ENCODE measurements at places on chromosomes 5 and 9.

DNA sequence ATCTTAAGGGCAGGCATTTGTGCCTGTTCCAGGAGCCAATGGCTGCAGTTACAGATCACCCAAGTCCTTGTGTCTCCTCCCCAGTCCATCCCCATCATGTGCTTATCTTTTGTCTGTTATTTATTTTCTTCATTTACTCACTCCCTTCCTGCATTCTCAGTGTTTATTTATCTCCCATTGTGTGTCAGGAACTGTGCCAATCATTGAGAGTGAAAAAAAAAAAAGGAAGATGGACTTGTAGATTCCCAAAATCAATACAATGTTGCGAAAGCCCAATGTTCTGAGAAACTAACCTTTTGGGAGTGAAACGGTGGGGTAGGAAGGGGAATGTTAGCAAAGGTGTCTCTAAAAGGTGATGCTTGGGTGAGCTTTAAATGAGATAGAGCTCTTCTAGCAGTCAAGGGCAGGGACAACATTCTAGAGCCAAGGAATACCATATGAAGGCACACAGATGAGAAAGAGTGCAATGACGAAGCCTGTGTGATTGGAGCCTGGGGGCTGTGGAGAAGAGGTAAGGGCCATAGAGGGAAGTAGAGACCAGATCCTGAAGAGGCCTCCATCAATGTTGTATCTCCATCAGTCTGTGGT lies 53.0 kb downstream of the CMYA5 start:
- DNase-seq, result no peak

DNA sequence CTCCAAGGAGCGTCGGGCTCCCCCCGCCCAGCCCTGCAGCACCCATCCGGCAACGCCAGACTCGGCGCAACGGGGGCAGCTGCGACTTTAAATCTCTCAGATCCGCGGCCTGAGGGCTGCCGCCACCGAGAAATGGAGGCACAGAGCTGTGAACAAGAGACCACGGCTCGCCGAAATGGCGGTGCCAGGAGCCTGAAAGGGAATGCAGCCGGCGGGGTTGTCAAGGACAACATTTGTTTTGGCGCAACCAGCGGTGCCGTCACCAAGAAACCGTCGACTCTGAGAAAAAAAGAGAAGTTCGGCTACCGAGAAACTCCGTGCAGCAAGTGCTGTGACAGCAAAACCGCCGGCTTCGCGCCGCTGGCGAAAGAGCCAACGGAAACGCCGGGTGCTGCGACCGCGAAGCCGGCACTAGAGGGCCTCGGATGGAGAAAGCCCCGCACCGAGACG lies 2.1 kb upstream of the ANXA2R start:
- peak; percentile 95 for DNase-seq

DNA sequence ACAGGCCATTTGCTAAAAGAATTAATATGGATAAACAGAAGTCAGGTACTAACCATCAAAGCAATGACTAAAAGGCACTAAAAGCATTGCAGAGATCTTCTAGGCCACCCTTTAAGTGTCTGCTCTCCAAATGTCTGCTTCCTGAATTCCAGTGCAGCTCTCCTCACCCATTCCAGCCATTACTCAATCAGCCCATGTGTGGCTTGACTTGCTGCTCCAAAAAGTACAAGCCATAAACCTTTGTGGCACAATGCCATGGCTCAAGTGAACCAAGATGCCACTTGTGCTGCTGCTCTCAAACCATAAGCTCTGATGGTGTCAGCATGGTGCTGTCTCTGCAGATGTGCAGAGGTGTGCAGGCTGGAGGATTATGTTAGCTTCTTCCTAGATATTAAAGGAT lies 290.2 kb upstream of the POU5F2 start:
- no peak for DNase-seq

DNA sequence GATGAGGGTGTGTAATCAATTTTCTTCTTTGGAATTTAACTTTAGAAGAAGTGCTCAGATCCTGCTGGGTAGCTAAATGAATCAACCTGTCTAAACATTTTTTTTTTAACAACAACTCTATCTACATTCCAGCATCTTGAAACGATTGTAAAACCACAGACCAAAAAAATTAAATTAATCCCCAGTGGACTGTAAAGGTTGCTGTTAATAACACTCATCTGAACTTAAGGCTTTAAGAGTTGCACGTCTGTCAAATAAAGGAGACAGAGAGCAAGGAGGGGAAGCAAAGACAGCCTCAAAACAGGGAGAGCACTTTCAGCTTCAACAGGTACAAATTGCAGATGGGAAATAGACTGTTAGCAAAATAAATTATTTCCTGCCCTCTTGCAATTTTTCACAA lies 548.5 kb downstream of the DTWD2 start:
- DNase-seq, result no peak

- no peak for DNase-seq
Measured at GRCh38 chr5:118553662-118554061, 434.7 kb downstream of the DTWD2 start.

GRCh38 chr5:150485693-150486401 lies 22.1 kb upstream of the NDST1 start:
- DNase-seq, result no peak

GRCh38 chr5:65760504-65761275 lies 38.7 kb downstream of the NLN start:
- peak; percentile 35 for DNase-seq

DNA sequence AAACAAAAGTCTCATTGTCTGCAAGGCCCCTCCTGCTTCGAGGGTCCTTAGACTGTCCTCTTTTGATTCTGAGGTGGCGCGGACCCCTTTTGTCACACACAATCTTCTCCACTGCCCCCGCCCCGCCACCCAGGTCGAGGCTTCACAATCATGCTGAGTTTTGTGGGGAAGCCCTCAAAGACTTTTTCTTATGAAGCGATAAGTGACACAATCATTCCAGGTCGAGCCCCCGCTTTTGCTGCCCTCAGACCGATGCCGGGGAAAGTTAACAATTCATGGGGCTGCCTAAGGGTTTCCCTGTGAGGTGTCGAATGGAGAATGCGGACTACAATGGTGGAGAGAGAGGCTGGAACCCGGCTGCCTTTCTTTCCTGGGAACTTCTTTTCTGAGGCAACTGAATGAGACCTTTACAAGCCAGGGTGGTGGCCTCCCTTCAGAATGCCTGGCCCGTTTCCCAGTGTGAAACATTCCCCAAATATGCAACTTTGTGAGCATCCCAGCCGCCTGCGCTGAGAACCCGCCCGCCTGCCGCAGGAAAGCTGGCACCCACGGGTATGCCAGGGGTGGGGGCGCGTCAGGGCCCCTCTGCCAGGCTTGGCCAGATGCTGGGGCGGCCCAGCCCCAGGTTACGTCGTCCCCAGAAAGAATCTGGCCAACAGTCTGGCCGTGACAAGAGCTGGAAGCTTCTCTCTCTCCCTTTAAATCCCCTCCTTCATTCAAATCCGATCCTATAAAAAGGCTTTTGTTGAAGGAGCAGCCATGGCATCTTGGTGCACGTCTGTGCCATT lies 71.9 kb downstream of the MAP1B start:
- no peak for DNase-seq

GRCh38 chr9:23306731-23307130 lies 519.3 kb downstream of the ELAVL2 start:
- DNase-seq, result no peak

- DNase-seq, result no peak
Measured at GRCh38 chr5:10519729-10520128, 44.1 kb upstream of the ANKRD33B start.

DNA sequence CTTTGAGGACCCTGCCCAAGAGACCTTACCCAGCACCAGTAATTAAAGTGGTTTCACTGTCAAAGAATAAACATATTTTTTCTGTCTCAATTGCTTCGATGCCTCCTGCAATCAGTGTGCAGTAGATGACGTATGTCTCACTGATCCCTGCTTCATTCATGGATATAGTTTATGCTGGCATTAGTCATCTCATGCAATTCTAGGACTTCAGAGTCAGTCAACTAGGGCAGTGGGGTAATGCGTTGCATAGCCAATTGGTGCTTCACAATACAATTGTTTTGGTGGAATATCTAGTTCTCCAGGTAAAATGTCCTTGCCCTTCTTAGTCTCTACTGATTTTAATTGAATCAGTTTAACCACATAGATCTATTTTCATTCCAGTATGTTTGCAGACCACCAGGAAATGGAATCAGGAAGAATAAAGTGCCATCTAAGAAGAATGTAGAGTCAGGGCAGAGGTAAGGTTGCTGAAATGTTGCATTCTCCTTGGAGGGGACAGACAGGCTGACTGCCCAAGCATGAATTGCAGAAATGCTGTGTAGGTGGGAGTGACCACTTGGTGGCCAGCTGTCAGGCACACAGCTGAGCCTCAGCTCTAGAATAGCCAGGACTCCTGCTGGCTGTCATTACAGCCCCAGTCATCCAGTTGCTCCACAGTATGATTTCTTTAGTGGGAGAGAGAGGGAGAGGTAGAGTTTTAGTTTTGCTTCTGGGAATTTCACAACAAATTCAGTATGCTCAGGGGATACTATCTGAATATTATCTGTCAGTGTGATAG lies 73.5 kb upstream of the MEGF10 start:
- DNase-seq, result no peak

GRCh38 chr5:78473751-78474150 lies 113.3 kb downstream of the SCAMP1 start:
- DNase-seq, result no peak

GRCh38 chr9:107274953-107275422 lies 8.1 kb upstream of the RAD23B start:
- DNase-seq, result no peak

GRCh38 chr9:89436963-89437625 lies 60.8 kb downstream of the SEMA4D start:
- peak; percentile 35 for DNase-seq

DNA sequence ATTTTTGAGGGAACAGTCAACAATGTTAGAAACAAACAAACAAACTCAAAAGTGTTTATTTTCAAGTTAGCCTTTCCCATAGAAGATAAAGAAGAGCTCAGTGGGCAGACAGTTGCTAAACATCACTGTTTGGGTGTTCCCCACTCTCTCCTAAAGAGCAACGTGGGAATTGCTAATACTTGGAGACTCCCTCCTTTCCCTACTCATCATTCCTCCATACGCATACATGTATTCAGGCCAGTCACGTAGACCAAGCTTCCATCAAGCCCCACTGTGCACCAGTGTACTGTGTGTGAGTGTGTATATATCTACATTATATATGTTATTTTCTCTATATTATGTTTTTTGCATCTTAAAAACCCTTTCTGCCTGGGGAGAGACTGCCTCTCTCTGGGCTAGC lies 115.0 kb upstream of the EGFLAM start:
- DNase-seq, result no peak

GRCh38 chr9:32431940-32432555 lies 47.6 kb downstream of the ACO1 start:
- DNase-seq, result peak; percentile 20

- DNase-seq, result no peak
Measured at GRCh38 chr5:78077369-78078068, 217.0 kb downstream of the AP3B1 start.

- no peak for DNase-seq
Measured at GRCh38 chr5:143195491-143195890, 208.0 kb downstream of the NR3C1 start.

GRCh38 chr9:33458444-33458843 lies 11.1 kb upstream of the AQP3 start:
- no peak for DNase-seq

GRCh38 chr9:86093788-86094555 lies 5.4 kb downstream of the GOLM1 start:
- DNase-seq, result peak; percentile 54

DNA sequence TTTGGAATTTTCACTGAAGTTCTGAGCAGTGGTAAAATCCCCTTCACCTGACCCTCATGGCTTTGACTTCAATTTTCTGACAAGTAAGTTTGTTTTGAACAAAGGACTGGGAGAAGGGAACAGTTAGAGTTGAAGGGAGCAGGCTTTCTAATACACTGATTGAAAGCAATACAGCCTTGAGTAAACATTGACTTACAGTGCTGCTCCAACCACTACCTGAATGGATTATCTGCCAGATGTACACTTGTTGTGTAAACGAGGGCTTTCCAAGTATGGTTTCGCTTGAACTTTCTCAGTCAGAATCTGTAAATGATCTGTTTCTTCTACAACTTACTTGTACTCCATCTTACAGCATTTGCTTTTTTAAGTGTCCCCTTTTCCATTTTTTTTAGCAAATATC lies 1414.9 kb upstream of the NUDT12 start:
- no peak for DNase-seq

DNA sequence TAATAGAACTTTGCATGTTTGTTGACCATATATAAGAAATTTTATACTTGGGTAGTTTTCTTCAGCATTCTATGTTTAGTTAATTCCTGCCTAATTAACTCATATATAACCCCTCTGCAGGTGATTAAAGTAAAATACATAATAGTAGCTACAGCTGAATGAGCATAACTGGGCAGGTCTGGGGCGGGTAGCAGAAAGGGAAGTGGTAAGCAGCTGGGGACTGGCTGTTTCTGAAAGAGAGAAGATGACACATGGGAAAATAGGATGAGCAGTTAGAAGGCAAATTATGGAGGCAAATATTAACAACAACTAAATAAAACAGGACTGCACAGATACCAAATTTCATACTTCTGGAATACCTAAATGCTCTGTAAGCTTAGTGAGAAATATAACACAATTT lies 128.1 kb downstream of the CPLANE1 start:
- DNase-seq, result peak; percentile 25

GRCh38 chr5:142946547-142947426 lies 176.6 kb downstream of the ARHGAP26 start:
- DNase-seq, result no peak

GRCh38 chr9:77843076-77843870 lies 188.3 kb downstream of the GNAQ start:
- DNase-seq, result no peak

- DNase-seq, result no peak
Measured at GRCh38 chr5:166618526-166618925, 1672.9 kb upstream of the WWC1 start.

- DNase-seq, result peak; percentile 85
Measured at GRCh38 chr5:56910210-56910965, 992 bp downstream of the SETD9 start.

- DNase-seq, result no peak
Measured at GRCh38 chr5:33772380-33772897, 119.4 kb downstream of the ADAMTS12 start.

DNA sequence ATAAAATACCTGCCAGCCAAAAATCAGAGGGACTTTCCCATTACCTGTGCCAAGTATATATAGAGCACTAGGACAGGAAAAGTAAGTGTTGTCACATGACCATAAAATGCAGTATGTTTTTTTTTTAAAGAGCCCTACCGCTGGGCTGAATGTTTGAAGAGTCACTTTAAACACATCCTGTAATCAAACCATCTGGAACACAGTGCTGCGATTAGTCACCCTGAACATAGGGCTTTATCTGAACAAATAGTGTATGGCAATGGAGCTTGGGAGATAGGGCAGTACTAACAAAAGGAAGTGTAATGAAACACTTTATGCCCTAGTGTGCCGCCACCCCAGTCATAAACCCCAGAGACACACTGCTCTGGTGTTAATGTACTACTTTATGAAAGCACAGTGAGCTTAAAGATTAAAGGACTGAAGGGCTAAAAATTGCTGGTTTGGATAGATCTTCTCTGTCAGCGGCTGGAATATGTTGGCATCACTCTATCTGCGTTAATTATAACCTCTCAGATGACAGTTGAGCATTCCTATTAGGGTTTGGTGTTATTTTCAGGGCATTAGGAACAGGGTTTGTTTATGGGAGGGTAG lies 90.4 kb downstream of the ZNF608 start:
- DNase-seq, result peak; percentile 53
